ENCODE measurements at places on chromosomes 2 and 18.

- peak; percentile 37 for DNase-seq
These were observed 102.9 kb downstream of the KLHL29 start for GRCh38 chr2:23487735-23488492.

GRCh38 chr2:188984065-188984491, 9.9 kb downstream of the COL3A1 start:
- no peak for DNase-seq

DNA sequence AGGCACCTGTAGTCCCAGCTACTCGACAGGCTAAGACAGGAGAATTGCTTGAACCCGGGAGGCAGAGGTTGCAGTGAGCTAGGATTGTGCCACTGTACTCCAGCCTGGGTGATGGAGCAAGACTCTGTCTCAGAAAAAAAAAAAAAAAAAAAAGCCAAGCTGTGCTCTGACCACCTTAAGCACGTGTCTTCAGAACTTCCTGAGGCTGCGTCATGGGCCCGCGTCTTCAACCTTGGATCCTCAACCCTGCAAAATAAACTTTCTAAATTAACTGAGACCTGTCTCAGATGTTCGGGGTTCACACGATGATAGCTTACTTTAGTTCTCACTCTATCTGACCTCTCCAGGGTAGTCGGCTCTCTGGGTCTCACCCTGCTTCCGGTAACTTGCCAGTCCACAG, 65.8 kb upstream of the CABLES1 start:
- no peak for DNase-seq

- no peak for DNase-seq
These were observed 75.5 kb upstream of the LPIN2 start for GRCh38 chr18:3088449-3088848.
